ENCODE measurements at places on chromosomes 13 and 19.

DNA sequence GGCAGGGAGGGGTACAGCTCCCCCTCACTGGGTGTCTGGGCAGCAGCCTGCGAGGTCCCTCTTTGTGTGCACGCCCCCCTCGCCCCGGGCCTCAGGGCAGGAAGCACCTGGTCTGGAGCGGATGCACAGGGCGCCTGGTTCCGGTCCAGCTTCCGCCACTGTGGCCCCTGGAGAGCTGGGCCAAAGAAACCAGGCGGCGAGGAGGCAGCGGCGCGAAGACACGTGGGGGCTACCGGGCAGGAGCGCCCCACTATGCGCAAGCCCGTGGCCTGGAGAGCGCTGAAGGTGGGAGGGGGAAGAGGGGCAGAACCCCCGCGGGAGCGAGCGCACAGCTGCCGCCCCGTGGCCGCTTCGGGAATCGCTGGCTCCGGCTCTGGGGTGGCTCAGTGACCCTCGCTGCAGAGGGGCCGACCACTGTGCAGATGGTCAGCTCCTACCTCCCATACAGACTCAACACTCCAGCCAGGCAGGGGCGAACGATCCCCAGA, 1.7 kb upstream of the LYL1 start:
- DNase-seq, result no peak

DNA sequence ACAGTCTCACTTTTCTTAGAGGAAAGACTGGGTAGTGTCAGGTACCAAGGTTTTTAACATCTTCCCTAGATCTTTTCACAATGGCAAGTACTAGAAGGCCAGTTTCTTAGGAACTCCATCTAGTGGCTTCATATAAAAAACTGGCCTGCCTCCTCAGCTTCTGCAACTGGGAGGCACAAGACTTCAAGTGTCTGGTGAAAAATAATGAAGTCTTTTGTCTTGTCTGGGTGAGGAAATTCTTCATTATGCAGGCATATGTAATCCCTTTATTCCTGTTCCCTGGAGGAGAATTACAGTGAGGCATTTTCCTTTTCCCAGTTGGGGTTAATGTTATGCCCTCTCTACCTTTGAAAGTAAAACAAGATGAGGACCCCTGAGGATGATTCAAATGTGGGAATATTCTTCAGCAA, 300.5 kb downstream of the NALCN start:
- DNase-seq, result no peak

DNA sequence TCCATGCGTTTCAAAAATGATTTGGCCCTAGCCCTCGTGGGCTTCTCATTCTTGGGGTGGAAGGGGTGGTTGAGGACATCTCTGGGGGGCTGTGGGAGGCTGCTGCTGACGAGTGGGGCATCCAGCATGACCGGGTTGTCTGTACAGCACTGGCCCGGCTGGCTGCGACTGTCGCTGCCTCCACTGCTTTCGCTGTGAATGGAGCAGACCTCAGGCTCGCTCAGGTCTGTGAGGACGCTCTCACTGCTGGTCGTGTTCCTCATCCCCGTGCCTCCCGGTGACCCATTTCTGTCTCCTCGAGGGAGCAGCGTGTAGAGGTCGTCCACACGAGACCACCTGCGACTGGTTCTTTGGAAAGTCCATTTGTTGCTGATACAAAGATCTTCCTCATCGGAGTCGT, 113.7 kb downstream of the KL start:
- no peak for DNase-seq

DNA sequence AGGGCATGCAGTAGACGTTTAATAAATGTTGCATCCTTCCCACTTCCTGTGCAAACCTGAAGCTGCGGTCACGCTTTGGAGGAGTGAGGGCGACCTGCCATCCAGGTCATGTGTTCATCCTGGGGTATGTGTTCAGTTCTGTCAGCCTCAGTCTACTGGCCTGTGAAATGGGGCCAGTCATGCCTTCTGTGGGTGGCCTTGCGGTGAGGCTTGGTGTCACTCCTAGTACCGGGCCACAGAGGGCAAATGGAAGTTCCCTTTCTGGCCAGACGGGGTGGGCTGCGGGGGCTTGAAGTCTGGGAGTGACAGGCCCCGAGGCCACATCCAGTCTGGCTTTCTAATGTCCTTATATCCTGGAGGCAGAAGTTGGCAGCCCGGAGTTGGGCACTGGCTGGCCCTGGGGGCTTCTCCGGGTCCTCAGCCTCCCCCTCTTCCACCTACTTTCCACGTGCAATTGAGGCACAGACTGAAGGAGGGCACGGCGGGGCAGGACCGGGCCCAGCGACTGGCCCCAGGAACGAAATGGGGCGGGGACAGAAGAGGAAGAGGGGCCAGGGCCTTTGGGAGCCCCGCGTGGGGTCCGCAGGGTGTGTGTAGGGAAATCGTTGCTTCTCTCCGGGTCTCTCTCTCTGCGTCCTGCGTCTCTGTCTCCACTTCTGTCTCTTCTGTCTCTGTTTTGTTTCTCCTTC, 11.1 kb downstream of the PDE4A start:
- DNase-seq, result no peak

DNA sequence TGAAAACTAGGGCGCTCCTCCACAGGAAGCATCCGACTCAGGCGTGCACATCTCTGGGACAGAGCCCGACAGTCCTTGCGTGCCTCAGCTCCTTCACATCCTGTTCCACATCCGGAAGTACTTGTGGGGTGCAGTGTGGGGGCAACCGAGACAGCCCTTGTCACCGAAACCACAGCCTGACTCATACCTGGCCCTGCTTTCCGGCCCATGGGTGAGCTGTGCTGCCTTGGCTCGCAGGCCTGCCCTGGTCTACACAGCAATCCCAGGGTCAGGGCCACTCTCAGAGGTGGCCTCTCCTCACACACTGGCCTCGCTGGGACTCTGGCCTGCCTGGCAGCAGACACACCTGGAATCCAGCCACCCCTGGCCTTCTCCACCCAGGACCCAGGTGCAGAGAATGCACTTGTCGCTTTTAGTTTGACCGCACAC, 100.4 kb downstream of the STK24 start:
- peak; percentile 75 for DNase-seq

DNA sequence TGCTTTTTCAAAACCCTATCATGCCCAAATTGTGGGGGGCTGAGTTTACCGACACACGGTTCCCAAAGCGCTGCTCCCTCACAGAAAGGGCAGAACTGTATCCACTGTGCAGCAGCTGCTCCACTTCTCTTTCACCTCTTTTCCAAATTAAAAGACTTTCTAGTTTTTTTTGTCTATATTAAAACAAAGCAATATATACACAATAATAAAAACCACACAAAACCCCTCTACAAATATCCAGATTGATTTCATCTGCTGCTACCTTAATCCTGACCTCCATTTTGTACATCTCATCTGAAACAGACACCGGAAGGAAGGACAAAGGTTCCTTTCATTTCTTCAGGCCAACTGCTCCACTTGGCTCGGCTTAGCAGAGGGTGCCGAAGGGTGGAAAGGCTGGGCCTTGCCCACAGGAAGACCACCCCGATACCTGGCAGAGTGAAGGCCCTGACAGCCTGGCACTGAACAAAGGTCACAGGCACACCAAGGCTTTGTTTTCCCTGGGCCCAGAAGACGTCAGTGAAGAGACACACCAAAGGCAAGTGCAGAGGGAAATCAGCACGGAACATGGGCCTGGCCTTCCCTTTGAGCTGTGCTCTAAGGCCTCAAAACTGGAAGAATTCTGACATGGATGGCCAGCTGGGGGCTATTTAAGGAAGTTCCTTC, 71.6 kb downstream of the LATS2 start:
- DNase-seq, result no peak

DNA sequence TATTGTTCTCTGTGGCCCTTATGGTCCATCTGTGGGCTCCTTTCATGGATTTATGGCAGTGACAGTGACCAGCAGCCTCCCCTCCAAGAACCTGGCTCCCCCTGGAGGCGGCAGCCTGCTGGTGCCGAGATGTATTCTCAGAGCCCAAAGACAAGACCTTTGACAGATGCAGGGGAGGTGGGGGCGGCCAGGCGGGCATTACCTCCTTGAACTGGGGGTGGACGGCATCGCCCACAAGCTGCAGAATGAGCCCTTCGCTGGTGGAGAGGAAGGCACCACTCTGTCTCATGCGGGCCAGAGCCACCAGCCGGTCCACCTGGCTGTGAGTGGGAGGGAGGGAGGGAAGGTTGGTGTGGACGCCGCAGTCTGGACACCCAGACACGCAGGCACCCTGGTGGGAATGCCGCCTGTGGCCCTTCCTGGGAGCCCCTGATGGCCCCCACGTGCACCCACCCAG, 6.6 kb downstream of the ISOC2 start:
- no peak for DNase-seq

- no peak for DNase-seq
These were observed 333.1 kb downstream of the GPC6 start for GRCh38 chr13:93559718-93560117.

Data from stimulated activated CD8-positive, alpha-beta memory T cell treated with anti-CD3 and anti-CD28 coated beads, Interleukin-2, amount 100 ng/mL, for 1 hour (primary cell).